Activated naive CD8-positive, alpha-beta T cell treated with anti-CD3 and anti-CD28 coated beads for 36 hours (primary cell): ENCODE measurements at places on chromosomes 1 and 21.
A peak's percentile ranks its signal among the peaks of the same experiment; 100 is the strongest.

DNA sequence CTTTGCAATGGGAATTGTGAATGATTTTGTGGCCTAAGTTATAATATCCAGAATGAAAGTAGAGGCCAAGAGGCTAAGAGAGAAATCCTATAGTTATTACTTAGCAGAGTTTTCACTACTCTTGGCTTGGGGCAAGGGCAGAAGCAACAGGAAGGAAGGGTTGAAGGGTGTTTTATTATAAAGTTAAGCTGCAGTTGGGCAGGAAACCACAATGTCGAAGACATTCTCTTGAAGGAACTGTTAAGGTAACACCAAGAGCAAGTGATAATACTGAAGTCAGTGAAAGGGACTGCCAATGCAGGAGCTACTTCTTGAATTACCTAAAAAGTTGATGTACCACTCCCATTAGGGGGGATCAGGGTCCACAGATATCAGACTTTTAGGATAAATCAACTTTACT is 8.3 kb downstream of the XCL2 start:
- H3K4me1 ChIP-seq = peaks cover 64% of the 10 kb centered on the region
- peak overlapping the region; percentile 86 for H3K27ac ChIP-seq
- peaks cover 31% of the 10 kb centered on the region for H3K36me3 ChIP-seq
- no peaks in the 10 kb centered on the region for H3K27me3 ChIP-seq
- H3K4me3 ChIP-seq = peak overlapping the region; percentile 48

DNA sequence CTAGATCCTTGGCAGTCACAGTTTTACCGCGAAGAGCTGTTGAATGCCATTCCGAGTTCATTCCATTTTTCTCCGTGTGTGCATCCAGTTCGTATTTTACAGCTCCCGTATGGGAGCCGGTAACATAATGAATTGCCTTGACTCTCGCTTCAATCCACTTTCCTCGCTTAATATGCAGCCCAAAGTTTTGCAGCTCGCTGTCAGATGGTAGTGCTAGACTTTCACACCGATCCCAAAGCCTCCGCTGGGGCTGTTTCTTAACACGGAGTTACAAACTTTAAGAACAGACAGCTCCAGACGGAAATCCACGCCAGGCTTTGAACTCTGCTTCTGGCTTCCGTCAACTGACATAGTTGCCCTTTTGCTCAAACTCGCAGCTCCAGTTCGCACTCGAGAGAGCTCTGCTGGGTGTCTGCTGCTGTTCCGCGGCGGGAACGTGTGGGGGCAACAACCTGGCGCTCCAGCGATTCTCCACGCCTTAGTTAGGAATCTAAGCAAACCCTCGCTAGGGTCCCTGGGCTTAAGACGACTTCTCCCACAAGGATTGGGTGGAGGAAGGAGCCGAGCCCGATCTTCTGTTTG is 3.5 kb upstream of the ARID1A start:
- DNase-seq = peak; percentile 81
- no peaks in the 10 kb centered on the region for H3K36me3 ChIP-seq
- H3K4me3 ChIP-seq = peak overlapping the region; percentile 85
- peak overlapping the region; percentile 98 for H3K27ac ChIP-seq
- H3K4me1 ChIP-seq = peaks cover 37% of the 10 kb centered on the region

- H3K27me3 ChIP-seq = peaks cover 10% of the 10 kb centered on the region
- peak; percentile 62 for DNase-seq
- H3K27ac ChIP-seq = no peak overlapping the region
- no peak overlapping the region for H3K4me3 ChIP-seq
- no peaks in the 10 kb centered on the region for H3K4me1 ChIP-seq
Measured at GRCh38 chr1:156910309-156910782, 10.1 kb upstream of the LRRC71 start.

GRCh38 chr1:94654031-94654430 is 112.5 kb upstream of the F3 start:
- H3K27ac ChIP-seq = no peak overlapping the region
- no peaks in the 10 kb centered on the region for H3K4me1 ChIP-seq
- peaks cover 8% of the 10 kb centered on the region for H3K27me3 ChIP-seq
- DNase-seq = no peak
- no peaks in the 10 kb centered on the region for H3K36me3 ChIP-seq

DNA sequence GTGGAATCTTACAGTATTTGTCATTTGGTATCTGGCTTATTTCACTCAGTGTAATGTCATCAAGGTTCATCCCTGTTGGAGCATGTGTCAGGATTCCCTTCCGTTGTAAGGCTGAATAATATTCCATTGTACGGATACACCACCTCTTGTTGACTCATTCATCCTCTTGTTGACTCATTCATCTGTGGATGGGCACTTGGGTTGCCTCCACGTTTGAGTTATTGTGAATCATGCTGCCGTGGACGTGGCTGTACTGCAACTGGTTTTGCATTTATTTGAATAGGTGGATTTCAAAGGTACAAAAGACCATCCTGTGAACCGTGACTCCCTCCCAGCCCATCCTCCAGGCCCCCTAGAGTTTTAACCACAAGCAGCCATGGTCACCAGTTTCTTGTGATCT is 11.9 kb upstream of the TCP10L start:
- no peak overlapping the region for H3K4me3 ChIP-seq
- H3K27me3 ChIP-seq = no peaks in the 10 kb centered on the region
- H3K36me3 ChIP-seq = no peaks in the 10 kb centered on the region
- DNase-seq = no peak
- peaks cover 2% of the 10 kb centered on the region for H3K4me1 ChIP-seq
- no peak overlapping the region for H3K27ac ChIP-seq

DNA sequence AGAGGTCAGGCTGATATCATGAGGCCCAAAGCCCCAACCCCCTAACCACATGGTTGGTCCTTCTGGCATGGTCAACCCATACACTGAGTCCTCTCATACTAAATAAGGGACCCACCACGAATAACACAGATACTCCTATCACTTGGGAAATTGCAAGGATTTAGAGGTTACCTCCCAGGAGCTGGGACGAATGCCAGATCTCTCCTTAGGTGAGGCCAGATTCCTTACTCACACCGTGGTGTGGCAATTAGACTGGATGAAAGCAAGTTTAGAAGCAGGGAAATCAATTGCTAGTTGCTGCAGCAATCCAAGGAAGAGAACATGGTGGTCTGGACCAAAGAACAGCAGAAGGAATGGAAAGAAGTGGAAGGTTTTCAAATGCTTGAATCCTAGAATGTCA is 60.1 kb downstream of the IER5 start:
- peaks cover 44% of the 10 kb centered on the region for H3K4me1 ChIP-seq
- H3K4me3 ChIP-seq = no peak overlapping the region
- H3K27ac ChIP-seq = no peak overlapping the region
- DNase-seq = no peak
- H3K36me3 ChIP-seq = peaks cover 1% of the 10 kb centered on the region

DNA sequence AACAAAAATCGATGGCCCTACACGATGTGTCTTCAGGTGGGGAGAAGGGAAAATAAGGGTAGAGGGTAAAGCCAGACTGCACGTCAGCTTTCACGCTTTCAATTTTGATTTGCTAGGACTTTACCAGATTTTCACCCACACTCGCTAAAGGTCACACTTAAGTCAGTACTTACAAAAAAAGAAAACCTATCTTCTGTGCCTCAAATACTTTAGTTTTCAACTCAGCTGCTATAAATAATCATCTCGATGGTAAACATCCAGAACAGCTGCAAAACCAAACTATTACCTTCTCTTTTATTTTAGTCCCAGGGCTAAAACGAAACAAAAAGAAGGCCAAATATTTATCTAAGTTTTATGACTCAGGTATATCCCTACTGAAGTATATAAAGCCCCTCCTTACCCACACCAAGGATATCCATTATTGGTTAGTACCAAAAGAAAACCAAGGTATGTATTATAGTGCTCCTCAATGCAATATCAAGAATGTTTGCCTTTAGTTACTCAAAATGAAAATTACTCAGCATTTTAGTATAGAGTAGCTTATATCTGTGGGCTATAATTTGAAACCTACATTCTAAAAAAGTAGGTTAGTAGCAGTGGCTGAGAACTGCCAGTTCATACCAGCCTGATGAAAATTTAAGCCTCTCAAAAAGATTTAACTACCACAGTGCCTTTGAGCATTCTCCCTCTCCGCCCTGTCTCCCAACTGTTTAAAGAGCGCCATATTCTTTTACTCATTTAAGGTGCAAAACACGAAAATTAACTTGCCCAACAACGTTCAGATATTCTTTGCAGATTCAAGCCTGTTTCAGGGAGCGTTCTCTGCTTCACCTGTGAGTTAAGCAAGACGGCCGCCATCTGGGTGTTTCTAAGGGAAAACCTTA is 1.5 kb downstream of the CSDE1 start:
- no peaks in the 10 kb centered on the region for H3K27me3 ChIP-seq
- DNase-seq = no peak
- peak overlapping the region; percentile 100 for H3K27ac ChIP-seq
- peaks cover 42% of the 10 kb centered on the region for H3K36me3 ChIP-seq
- H3K4me1 ChIP-seq = peaks cover 56% of the 10 kb centered on the region

- no peak overlapping the region for H3K27ac ChIP-seq
- H3K27me3 ChIP-seq = no peaks in the 10 kb centered on the region
- no peaks in the 10 kb centered on the region for H3K36me3 ChIP-seq
- DNase-seq = no peak
- peaks cover 5% of the 10 kb centered on the region for H3K4me1 ChIP-seq
Measured at GRCh38 chr1:71778940-71779339, 503.4 kb downstream of the NEGR1 start.

DNA sequence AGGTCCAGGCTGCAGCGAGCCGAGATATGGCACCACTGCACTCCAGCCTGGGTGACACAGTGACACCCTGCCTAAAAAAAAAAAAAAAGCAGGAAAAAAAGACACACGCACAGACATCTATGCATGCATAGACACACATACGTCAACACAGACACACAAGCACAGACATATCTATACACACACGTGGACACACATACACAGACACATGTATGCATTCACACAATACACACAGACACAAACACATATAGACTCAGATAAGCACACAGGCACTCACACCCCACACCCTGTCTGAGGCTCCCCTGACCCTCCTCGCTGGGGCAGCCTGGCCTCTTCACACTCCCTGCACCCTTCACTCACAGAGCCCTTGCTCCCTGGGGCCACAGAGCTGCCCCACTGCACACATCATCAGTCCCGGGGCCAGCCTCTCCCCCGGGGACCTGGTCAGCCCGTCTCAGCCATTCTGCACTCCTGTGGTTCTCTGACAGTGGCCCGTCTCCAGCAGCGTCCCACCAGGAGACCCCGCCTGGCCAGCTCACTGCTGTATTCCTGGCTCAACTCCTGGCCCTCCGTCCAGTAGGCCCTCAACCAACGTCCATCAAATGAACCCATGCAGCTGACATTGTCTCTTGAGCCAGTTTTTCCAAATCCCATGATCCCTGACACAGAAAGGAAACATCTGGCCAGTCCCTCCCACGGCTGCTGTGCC is 4.6 kb upstream of the PRKCZ start:
- peak overlapping the region; percentile 10 for H3K27ac ChIP-seq
- H3K27me3 ChIP-seq = peaks cover 21% of the 10 kb centered on the region
- peaks cover 14% of the 10 kb centered on the region for H3K4me1 ChIP-seq
- peak overlapping the region; percentile 69 for H3K4me3 ChIP-seq
- DNase-seq = no peak

DNA sequence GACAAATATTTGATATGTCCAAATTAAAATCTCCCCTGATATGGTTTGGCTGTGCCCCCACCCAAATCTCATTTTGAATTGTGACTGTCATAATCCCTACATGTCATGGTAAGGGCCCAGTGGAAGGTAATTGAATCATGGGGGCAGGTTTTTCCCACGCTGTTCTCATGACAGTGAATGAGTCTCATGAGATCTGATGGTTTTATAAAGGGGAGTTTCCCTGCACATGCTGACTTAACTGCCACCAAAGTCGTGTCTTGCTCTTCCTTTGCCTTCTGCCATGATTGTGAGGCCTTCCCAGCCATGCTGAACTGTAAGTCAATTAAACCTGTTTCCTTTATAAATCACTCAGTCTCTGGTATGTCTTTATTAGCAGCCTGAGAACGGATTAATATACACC is 207.0 kb downstream of the BARHL2 start:
- no peak for DNase-seq
- H3K4me1 ChIP-seq = no peaks in the 10 kb centered on the region
- H3K4me3 ChIP-seq = no peak overlapping the region
- H3K27ac ChIP-seq = no peak overlapping the region
- H3K27me3 ChIP-seq = peaks cover 9% of the 10 kb centered on the region
- H3K36me3 ChIP-seq = no peaks in the 10 kb centered on the region

- no peak overlapping the region for H3K27ac ChIP-seq
- H3K4me1 ChIP-seq = peaks cover 20% of the 10 kb centered on the region
- no peak for DNase-seq
Measured at GRCh38 chr1:178727014-178727895, 2.2 kb downstream of the RALGPS2 start.

DNA sequence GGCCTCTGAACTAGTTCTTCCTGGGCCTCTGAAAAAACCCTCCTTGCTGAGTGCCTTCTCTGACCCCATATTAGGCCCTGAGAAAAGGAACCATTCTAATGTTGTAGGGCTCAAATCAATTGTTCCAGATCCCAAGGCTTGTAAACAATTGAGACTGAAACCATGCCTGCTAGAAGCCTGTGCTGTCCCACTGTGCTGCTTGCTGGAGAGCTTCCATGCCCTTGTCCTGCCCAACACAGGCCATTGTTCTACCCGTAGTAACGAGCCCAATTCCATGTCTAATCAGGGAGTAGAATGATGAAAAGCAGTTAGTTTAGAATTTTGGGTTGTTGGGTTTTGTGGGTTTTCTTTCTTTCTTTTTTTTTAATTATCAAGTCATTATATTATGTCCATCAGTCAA is 47.4 kb downstream of the ZNF281 start:
- H3K27me3 ChIP-seq = no peaks in the 10 kb centered on the region
- H3K4me1 ChIP-seq = no peaks in the 10 kb centered on the region
- no peak overlapping the region for H3K27ac ChIP-seq
- DNase-seq = no peak

DNA sequence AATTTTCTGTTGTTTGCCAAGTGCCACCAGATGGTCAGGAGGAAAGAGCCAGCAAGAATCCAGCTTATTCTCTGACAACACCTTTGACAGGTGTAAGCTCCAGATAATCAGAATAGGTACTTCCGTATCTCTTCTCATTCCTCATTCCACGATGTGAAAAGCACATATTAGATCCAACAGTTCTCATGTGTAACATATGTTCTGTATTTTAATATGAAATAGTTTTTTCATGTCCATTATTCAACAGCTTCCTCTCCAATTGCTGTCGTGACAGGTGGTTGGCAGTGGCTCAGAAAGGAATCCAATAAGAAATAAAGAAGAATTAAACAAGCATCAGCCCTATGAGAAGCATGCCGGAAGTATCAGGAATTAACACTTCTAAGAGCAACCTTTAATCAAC is 1624.7 kb downstream of the MRPL39 start:
- peaks cover 5% of the 10 kb centered on the region for H3K4me1 ChIP-seq
- peaks cover 7% of the 10 kb centered on the region for H3K36me3 ChIP-seq
- H3K27me3 ChIP-seq = no peaks in the 10 kb centered on the region
- H3K4me3 ChIP-seq = no peak overlapping the region
- no peak overlapping the region for H3K27ac ChIP-seq

- H3K4me1 ChIP-seq = peaks cover 12% of the 10 kb centered on the region
- no peak overlapping the region for H3K4me3 ChIP-seq
- no peak overlapping the region for H3K27ac ChIP-seq
- H3K27me3 ChIP-seq = no peaks in the 10 kb centered on the region
- DNase-seq = no peak
Measured at GRCh38 chr21:35189077-35189863, 140.2 kb upstream of the RUNX1 start.

GRCh38 chr1:60281360-60281932 is 207.9 kb upstream of the C1orf87 start:
- no peaks in the 10 kb centered on the region for H3K36me3 ChIP-seq
- H3K4me3 ChIP-seq = no peak overlapping the region
- peaks cover 13% of the 10 kb centered on the region for H3K4me1 ChIP-seq
- peak; percentile 29 for DNase-seq

GRCh38 chr1:204278251-204278650 is 64.5 kb upstream of the GOLT1A start:
- H3K27me3 ChIP-seq = no peaks in the 10 kb centered on the region

GRCh38 chr1:170927955-170928840 is 7.1 kb upstream of the MROH9 start:
- H3K4me1 ChIP-seq = no peaks in the 10 kb centered on the region
- no peak for DNase-seq
- no peaks in the 10 kb centered on the region for H3K27me3 ChIP-seq
- no peak overlapping the region for H3K27ac ChIP-seq
- H3K36me3 ChIP-seq = no peaks in the 10 kb centered on the region
